LHCN-M2 (cell line): ENCODE measurements at places on chromosomes 1 and 21.

- DNase-seq, result no peak
These were observed 5.1 kb downstream of the CLCNKA start for GRCh38 chr1:16026723-16027484.

DNA sequence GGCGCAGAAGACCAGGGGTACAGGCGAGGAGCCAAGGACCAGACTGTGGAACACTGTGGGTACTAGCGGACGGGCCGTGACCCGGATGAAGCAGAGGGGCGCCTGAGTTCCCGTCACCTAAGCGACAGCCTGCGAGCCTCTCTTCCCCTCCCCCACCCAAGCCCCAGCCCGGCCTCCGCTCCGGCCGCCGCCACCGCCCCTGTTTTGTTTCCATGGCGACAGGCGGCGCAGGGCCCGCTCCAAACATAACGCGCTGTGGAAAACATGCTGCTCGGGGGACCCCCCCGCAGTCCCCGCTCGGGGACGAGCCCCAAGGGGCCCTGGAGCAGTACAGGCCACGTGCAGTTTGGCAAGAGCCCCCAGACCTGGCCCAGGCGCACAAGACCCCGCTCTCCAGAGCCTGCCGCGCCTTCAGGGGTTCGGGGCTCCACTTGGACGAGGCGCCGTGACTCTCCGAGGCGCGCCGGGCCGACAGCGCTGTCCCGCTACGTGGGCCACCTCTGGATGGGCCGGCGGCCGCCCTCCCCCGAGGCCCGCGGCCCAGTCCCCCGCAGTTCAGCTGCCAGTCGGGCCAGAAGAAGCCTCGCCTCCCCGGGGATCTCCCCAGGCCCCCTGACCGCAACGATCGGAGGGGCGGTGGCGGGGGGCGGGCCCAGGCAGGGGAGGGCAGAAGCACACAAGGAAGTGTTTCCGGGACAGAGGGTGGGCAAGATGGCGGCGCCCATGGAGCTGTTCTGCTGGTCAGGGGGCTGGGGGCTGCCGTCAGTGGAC is at the start of gene MTX1:
MTX1 (plus strand) TSS at position 155 of the 771 bp plus-strand sequence; CDS start at position 265, 110 bp downstream.
- peak; percentile 80 for DNase-seq

- peak; percentile 35 for DNase-seq
These were observed 60.8 kb downstream of the ZNF684 start for GRCh38 chr1:40592107-40592803.

DNA sequence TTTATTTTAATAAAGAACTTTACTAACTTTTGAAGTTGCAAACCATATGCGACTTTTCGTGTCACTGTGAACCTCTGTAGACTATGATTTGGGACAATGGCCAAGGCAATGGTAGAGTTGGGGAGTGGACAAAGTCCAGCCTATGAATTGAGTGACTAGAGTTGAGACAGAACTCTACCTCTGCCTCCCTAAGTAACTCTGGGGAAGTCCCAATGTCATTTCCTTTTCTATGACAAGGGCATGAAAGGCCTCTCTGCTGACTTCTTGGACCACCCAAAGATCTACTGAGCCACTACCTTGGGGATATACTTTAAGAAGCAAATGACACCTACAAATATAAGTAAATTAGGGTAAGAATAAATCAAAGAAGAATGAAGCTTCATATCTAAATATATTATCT is 19.3 kb downstream of the BEND5 start:
- no peak for DNase-seq

DNA sequence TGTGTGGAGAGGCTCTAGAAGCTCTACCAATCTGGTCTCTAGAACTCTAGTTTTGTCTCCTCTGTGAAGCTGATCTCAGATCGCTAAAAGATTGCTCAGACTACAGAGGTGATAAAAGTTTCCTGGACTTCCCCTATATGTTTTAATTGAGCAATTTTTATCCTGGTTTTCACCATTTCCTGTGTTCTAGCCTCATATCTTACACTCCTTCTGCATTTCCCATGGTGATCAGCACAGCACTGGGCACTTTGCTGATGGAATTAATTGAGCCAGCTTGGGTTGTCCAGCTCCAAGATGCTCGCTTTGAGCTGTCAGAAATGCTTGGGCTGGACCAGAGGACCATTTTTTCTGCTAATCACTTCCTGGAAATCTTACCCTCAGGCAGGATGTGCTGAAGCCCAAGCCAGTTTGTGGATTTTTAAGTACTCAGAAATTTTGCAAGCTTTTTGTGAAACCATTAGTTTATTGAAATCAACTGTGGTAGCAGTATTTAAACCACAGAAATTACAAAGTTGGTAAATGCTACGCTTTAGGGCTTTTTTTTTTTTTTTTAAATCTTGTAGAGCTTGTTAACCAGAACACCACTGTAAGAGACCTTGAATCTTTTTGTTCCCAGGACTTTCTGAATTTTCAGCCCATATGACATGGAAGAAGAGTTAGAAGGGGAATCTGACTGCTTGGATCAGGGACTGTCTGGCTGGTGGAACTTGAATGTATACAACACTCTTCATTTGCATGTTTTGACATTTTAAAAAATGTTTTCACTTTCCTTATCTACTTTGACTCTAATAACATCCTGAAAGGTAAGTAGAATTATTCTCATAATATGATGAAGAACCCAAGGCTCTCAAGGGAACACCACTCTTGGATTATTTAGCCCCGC is 28.4 kb downstream of the CD48 start:
- no peak for DNase-seq

GRCh38 chr1:218467101-218468072 is 122.3 kb downstream of the TGFB2 start:
- DNase-seq, result peak; percentile 95

GRCh38 chr1:245406426-245406825 is 251.6 kb downstream of the KIF26B start:
- DNase-seq, result no peak

DNA sequence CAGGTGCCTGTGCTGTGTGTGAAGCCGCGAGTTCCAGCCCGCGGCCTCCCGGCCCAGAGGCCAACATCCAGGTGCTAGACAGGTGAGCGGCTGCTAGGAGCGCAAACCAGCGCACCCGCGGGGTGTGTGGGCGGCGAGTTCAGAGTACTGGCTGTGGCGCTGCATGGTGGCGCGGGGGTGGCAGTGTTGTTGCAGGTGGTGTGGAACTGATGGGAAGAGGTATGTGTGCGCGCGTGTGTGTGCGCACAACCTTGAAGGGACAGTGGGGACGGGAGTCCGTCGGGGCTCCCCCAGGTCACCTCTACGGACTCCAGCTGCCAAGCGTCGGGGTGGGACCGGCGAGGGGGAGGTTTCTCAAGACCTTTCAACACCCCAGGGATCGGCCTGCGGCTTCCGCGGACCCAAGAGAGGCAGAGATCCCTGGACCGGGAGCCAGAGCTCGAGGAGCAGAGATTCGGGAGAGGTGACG is 433 bp upstream of the DMBX1 start:
- DNase-seq, result no peak

DNA sequence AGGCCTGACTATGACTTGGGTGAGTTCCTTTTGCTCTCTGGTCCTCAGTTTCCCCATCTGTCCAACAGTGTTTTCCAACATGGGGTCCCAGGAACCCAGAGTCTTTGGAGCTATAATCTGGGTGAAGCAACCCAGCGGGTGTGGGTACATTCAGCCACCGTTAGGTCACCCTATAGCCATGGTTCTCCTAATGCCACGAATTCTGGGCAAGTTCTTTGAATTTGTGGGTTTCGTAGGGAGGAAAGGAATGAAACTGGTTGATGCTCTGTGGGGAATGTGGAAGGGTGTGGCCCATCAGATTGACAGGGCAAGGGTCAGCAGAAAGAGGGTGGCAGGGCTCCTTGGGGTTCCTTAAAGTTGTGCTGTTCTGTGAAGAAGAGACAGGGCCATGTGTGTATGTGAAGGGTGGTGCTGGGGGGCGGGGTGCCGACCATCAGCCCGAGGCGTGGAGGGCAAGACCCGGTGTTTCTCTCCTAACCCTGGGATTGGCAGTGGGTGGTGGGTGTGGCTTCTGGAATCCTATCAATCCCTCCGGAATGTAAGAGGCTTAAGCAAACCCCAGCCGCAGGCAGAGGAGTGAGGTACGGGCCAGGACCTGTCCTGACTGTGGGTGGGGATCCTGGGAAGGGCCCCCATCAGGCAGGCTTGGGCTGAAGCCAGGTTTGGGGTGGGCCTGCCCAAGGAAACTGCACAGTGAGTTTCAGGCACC is 35.5 kb upstream of the ZNF362 start:
- DNase-seq, result no peak

DNA sequence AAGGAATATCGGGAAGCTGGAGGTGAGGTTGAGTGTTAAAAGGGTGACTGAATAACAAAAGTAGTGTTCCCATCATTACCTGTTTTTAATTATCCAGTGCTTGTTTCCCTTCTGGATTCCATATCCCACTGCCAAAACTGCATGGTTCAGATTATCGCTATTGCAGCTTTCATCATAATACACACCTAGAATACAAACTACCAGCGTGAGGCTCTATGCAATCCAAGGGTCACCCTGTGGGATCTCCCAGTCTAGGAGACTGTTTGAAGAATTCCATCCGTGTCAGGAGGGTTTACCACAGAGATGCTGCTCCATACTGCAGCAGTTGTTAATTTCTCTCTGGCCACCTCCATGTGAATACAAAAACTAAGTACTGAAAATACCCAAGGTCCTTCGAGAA is 9.0 kb downstream of the CTSK start:
- DNase-seq, result no peak

DNA sequence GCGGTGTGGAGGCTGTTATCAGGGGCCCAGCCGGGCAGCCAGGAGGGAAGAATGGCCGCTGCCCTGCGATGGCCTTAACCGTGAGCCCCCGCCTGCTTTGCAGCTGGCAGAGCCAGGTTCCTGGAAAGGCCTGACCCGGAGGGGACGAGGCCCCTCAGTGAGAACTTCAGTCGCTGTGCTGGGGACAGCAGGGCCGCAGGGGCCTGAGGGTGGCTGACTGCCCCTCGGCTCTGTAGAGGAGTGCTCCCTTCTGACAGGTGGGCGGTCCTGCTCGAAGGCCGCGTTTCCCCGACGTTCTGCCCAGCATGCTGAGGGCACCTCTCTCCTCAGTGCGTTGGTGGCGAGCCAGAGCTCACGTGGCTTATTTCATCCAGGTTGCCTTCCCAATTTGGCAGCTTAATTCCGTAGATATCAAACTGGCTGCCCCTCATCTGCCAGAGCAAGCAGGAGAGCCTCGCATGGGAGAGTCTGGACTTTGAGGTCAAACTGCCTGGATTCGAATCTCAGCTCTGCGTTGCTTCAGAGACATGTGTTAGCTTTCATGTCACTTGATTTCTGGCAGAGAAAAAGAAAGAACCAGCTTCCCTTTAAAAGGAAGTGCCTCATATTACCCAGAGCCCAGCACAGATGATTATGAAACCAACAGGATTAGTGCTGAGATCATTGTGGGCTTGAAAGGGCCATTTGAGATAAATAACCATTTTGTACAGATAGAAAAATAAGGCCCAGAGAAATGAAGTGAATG is 239.8 kb downstream of the SDCCAG8 start:
- peak; percentile 61 for DNase-seq

DNA sequence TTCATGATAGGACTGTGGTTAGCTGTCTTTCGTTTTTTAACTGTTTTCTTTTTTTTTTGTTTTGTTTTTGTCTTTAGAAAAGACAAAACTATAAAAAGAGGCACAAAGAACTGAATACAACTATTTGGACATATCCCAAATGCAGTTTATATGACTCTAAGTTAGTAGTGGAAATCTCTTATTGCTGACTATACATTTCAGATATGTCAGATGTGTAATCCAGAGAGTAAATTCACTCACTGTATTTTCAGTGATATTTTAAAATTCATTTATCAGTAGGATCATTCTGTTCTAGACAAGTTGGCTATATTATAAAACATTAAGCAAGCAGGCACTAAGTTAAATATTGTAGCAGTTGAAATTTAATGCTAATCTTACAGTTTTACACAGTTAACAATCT is 5.7 kb downstream of the RAP1A start:
- DNase-seq, result no peak

DNA sequence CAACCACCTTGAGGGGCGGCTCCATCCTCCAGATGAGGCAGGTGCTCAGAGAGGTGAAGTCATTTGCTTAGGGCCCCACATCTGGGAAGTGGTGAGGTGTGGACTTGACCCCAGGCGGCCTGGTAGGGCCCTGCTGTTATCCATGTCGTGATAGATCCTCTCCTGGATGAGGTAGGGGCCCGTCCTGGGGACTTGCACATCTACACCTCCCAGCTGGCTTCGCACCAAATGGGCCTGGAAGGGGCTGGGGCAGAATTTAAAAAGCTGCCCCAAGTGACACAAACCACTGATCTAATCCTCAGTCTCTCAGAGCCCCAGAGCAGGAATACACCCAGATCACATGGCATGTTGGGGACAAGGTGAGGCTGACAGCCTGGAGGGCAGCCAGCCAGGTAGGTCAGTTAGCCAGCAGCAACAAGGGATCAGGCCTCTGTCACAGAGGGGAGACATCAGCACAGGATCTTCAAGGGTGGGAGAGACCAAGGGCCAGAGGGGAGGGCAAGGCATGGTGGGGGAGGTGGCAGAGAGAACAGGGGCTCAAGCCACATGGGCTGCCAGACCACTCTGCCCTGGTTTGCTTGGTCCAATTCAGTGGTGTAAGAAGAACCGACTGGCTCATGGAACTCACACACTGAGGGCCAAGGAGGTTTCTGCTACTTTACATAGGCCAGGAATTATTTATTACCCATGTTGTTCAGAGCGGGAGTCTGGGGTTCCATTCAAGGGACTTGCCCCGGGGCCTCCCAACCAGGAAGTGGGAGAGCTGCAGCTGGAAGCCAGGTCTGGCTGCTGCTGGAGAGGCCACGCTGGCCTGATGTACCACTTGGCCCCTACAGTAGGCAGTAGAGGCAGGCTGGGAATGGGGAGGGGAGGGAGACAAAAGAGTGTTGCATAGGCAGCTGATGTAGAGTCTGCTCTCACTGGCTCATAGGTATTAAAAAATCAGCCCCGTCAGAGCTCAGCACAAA is 12.1 kb downstream of the LRP8 start:
- no peak for DNase-seq

- no peak for DNase-seq
These were observed 44.6 kb upstream of the SIM2 start for GRCh38 chr21:36654324-36654723.

- DNase-seq, result no peak
These were observed 11.7 kb downstream of the TPRG1L start for GRCh38 chr1:3636531-3636930.

GRCh38 chr1:235563513-235564061 is 59.3 kb upstream of the B3GALNT2 start:
- no peak for DNase-seq

GRCh38 chr1:59005491-59006288 is 221.8 kb upstream of the JUN start:
- DNase-seq, result no peak

DNA sequence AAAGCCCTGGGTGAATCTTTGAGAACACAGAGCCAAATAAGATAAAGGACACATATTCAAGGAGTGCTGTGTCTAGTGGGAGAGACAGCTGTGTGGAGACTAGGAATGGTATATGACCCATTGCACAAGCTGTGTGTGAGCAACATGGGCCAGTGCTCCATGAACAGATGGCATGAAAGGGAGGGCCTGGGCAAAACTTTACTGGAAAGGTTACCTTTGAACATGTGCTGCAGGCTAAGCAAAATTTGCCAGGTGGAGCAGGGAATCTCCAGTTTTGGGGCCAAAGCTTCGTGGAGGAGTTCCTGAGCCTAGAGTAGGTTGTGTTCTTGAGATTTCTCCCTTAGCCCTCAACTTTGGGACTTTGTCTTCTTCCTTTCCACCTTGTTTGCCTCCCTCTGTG is 446.1 kb upstream of the PROX1 start:
- no peak for DNase-seq

- peak; percentile 56 for DNase-seq
These were observed at the start of gene SYTL1 for GRCh38 chr1:27341525-27342252. Gene SYTL1, plus strand, starts transcription at chr1:27342022. Its CDS starts 3,313 bp downstream, at chr1:27345335.

GRCh38 chr1:172790245-172790644 is 131.3 kb downstream of the FASLG start:
- DNase-seq, result no peak
